HFF-Myc (cell line): ENCODE measurements at places on chromosomes 6 and 20.
A peak's percentile ranks its signal among the peaks of the same experiment; 100 is the strongest.

DNA sequence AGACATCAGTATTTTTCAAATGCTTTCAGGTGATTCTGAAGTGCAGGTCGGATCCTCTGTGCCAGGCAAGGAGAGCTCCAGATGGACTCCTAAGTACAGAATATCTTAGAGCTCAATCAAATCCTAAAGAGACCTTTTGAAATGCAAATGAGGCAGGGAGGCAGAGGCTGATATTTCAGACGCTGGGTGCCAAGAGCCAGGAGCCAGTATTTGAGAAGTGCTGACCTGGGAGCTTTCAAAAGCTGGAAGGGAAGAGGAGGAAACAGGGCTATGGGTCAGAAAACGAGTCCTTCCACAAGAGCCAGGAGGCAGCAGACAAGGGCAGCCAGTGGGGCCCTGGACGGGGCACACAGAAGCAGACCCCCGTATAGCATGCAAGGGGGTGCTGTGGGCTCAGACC lies 46.1 kb upstream of the DSN1 start:
- DNase-seq = no peak

DNA sequence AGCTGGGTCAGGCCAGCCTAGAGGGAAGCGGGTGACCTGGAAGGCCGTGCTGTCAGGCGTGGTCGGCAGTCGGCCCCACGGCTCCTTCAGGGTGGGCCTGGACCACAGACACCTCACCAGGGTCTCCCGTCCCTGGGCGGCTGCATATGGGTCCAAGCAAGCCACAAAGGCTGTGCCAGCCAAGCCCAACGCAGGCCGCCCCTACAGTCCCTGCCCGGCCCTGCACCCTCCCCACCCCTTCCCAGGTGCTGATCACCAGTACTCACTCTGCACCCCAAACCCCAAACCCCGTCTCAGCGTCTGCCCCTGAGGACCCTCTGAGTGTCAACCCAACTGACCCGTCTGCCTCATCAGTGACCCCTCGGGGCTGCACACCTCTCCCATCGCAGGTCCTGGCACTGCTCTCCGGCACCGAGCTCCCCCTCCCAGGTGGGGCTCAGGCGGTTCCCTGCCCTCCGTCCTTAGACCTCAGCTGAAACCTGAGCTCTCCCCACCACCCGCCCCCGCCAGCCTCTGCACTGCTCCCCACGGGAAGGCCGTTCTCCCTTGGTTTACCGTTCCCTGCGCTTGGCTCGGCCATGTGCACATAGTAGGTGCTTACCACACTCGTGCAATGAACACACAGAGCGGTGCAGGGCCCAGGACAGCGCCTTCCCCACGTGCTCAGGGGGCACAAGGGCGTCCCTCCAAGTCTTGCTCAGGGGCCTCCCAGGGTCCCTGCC lies 1.5 kb upstream of the PPDPF start:
- no peak for DNase-seq

GRCh38 chr6:72212686-72213085 lies 326.3 kb downstream of the RIMS1 start:
- no peak for DNase-seq

DNA sequence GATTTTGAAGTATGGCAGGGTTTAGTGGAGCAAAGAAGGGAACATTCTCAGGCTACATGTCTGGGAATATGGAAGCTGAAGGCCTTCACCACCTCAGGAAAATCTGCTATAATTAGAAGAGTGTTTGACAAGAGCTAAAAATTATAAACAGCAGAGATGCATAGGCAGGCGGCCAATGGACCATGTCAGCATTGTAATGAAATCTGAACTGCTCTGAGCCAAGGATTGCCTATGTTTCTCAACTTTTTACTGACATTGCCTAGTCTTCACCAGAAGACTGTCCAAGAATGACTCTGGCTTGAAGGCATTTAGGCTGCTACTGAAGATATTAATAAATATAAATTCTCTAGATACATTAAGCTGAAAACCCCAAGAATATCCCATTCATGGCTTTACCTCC lies 84.1 kb downstream of the C6orf52 start:
- no peak for DNase-seq

DNA sequence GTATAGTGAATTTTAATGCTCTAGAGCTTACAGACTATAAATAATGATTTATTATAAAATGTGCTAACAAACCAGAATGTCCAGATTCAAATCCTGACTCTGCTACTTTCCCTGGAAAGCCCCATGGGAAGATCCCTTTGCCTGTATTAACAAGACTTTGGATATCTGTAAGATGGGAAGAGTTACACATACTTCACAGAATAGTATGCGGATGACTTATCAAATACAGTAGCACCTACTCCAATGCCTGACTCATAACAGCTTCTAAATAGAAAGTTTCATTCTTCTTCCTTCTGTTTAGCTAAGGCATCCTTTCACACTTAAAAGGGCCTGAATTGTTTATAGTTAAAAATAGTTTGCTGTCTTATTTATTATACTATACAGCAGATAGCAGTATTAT lies 166.3 kb downstream of the KCNQ5 start:
- DNase-seq = no peak

GRCh38 chr6:13709689-13710551 lies 1.7 kb downstream of the RANBP9 start:
- DNase-seq = no peak

DNA sequence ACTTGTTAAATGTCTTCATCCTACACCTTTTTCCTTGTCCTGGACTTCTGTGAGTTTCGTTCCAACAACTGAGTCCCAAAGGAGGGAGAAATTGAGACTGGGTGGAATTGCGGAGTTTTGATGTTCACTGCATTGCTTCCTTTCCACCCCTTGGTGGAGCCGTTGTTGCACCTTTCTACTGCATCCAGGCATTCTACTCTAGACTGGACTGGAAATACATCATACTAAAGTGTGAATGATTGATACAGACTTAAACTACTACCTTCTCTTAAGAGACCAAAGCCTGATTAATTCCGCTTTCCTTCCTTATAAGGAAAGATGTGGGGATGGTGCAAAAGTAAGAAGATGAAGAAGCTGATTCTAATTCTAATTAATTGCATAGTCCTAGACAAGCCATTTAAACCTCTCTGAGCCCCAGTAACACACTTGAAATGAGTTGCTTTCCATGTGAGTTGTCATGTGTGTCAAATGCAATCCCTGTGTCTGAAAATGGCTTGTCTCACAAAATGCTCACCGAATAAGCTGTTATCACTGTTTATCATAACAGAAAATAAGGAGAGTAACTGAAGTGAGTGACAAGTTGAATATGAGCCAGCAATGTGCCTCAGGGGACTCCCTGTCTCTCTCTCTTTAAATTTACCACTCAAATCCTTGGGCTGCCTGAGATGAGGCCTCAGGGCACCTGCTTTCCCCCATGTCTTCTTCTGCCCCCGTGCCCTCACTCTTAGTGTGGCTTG lies 338.3 kb upstream of the CHD6 start:
- no peak for DNase-seq

DNA sequence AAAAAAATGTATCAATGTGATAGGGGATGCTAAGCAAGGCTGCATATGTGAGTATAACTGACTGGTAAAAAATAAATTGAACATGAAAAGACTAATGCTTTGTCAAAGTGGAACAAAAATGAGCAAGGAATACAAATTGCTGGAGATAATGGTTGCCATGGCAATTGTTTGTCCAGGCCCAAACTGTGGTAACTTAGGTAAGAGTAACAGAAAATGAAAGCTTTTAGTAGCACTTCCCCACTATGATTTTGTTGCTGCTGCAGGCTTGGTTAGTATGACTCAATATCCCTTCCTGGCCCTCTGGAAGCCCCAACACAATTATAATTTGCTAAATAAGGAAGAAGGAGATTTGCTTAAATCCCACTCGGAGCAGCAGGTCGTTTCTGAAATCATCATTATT lies 577.1 kb downstream of the DOK5 start:
- no peak for DNase-seq

- DNase-seq = no peak
Measured at GRCh38 chr20:30487947-30488926, 769.2 kb upstream of the DEFB115 start.

- no peak for DNase-seq
Measured at GRCh38 chr6:45112711-45113110, 215.4 kb upstream of the RUNX2 start.

- no peak for DNase-seq
Measured at GRCh38 chr20:7025635-7026034, 258.1 kb downstream of the BMP2 start.

DNA sequence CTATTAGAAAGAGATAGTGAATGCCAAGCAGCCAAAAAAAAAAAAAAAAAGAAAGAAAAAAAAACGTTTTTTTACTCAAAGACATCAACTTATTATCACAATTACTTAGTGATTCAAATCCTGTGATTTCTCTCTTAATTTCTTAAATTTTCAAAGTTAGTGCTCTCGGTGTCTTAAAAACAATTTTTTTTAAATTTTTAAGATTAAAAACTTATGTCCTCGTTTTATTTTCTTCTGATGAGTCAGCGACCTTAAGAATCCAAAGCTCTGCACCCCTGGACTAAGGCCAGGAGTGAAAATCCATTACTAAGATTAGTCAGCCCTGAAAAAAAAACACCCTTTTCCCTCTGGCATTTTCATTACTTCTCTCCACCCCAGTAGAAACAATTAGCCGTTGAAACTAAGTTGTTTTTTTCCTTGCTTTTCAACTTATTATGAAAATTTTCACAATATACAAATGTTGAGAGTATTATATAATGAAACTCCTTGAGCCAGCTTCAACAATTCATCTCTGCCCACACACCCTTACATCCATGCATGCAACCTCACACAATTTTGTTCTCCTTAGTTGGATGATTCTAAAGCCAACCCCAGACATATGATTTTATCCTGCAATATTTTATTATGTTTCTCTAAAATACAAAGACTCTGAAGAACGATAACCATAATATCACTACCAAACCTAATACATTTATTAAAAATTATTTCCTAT lies 85.6 kb upstream of the CARMIL1 start:
- peak; percentile 92 for DNase-seq

DNA sequence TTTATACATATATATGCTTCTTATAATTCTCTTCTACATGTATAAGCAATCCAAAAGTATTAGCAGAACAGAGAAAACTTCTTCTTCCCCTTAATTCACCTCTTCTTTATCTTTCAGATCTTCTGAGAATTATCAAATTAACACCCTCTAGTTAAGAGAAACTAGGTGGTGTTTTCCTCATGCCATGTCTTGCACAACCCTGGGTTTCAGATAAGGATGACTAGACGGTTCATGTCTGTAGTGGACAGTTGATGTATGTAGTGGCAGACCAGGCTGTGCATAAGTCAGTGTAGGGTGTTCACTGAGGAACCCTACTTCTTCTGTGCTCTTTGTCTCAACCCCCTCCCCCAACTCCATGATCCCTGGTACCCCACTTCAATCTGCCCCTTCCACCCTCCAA lies 187.3 kb downstream of the SAMD5 start:
- no peak for DNase-seq

DNA sequence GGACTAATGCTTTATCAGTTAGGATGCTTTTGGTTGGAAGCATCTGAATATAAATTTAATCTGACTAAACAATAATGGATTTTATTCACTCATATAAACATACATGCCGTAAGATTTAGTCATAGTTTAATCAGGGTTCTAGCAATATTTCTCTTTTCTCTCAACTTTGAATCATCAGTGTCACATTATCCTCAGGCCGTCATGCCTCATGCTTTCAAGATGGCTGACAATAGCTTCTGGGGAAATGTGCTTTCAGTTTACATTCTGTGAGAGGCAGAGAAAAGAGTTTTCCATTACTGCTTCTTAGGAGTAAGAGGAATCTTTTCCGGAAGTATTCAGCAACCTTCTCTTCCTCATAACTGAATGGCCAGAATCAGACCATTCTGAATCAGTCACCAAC lies 162.2 kb downstream of the GJA1 start:
- no peak for DNase-seq

GRCh38 chr20:50040432-50041245 lies 57.9 kb downstream of the SNAI1 start:
- no peak for DNase-seq

- no peak for DNase-seq
Measured at GRCh38 chr6:35048631-35049083, 92.5 kb downstream of the TCP11 start.

DNA sequence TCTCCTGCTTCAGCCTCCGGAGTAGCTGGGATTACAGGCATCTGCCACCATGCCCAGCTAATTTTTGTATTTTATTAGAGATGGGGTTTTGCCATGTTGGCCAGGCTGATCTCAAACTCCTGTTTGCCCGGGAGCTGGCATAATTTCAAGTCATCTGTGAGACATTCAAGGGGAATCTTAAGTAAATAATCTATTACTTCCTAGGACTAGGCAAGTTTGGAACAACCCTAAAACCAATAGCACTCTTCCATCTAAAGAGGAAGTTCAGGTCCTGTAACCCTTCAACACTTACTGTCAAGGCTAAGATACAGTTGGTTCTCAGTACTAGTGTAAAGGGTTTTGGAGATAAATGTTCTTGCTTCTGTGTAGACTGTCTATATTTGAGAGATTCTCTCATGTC lies 267.8 kb upstream of the IRAK1BP1 start:
- DNase-seq = no peak

- no peak for DNase-seq
Measured at GRCh38 chr20:33719277-33719988, 677 bp downstream of the PXMP4 start.

GRCh38 chr6:170371588-170371987 lies 65.0 kb downstream of the FAM120B start:
- DNase-seq = no peak

DNA sequence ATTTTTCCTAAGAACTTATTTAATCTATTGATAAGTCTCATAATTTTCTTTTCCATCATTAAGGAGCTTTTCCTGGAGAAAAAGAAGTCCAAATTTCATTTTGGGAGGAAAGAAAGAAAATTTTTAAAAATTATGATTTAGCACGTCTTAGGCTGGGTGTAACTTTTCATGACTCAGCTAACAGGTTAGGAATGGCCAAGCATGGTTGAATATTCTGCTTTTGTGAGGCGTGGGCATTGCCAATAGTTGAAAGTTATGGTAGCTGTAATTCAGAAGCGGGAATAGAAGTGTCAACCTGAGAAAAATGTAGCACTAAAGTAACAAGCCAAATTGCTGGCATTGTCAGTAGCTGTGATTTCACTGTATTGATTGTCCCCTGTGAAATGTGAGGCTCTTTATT lies 77.2 kb upstream of the ARID1B start:
- no peak for DNase-seq

- no peak for DNase-seq
Measured at GRCh38 chr6:51790946-51791345, 296.5 kb downstream of the PKHD1 start.

GRCh38 chr6:28522594-28523240 lies 3.0 kb upstream of the GPX5 start:
- DNase-seq = no peak

DNA sequence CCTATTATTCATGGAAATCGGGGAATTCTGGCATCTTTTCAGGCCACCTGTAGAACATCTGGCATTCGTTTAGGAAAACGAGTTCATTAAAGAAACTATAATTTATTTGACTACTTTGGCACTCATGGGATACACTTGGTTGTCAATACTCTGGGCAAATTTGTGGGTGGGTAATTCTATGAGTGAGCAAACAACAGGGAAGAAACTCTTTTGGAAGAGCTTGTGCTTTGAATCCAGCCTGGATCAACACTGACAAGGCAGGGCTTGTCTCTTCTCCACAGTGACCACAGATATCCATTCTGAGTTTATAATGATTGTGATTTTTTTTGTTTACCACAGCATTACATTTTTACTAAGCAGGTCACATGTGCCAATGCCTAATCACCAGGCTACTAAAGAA lies 394.7 kb downstream of the THBS2 start:
- DNase-seq = no peak
